ENCODE measurements at places on chromosomes 12 and 14.

DNA sequence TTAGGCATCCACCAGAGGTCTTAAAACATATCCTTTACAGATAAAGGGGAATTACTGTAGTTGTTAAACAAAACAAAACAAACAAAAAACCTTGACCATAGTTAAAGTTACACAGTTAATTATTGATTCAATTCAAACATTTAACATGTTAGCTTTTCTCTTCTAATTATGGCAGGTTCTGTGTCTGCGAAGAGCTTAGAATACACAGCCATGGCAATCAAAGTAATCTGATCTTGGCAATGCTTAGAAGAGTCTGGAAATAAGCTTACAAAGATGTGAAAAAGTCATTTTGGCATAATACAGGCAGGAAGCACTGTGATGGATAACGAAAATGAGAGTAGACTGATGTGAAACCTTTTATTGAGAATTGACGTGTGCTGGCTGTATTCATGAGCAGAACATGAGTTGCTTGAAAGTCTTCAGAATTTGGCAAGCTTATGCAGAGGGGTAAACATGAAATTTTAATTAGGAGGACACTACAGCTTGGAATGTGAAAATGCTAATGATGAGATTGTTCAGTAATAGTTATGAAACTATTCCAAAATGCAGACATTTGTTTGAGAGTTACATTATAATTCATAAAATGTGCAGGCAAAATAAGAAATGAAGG, 629.6 kb downstream of the FSCB start:
- DNase-seq, result no peak

DNA sequence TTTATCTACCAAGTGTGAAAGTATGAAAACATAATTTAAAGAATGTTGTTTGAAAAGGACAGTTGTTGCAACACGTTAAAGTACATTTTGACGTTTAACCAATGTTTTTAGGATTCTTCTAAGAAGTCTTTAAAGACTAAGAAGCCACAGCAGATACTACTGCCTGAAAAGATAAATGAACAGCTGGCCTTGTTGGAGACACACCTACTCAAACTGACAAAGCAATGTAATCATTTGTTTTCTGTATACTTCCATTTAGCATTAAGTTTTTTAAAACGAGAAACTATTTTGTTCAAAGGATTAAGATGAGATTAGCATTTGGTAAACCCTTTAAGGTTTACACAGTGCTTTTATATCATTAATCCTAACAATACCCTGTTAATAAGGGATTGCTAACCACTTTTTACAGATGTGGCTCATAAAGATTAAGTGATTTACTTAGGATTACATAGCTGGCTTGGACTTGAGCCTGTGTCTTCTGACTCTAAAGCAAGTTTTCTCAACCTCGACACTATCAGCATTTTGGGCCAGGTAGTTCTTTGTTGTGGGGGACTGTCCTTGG, 134.4 kb downstream of the CFAP54 start:
- no peak for DNase-seq

DNA sequence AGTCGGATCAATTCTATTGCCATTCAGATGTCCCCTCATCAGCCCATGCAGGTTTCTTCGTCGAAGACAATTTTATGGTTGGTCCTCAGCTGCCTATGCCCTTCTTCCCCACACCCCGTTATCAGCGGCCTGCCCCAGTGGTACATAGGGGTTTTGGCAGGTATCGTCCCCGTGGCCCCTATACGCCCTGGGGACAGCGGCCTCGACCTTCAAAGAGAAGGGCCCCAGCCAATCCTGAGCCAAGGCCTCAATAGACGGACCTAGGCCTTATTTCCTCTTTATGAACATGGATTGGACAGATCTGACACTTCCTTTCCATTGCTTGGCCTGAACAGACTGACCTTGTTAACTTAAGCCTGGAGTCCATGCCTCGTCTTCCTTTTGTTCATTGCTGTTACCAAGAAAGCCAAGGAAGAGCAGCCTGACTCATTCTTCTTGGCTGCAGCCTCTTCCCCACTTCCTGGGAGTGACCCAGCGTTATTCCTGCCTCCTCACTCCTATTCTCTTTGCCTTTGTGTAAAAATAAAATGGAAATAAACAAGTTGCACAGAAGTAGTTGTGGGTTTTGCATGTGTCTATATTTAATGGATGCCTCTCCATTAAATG, 156.5 kb upstream of the AMIGO2 start:
- peak; percentile 78 for DNase-seq

- DNase-seq, result peak; percentile 55
These were observed 618 bp downstream of the SEC23A start for GRCh38 chr14:39102265-39102968.

GRCh38 chr12:32997471-32997870, 100.9 kb upstream of the PKP2 start:
- DNase-seq, result no peak

DNA sequence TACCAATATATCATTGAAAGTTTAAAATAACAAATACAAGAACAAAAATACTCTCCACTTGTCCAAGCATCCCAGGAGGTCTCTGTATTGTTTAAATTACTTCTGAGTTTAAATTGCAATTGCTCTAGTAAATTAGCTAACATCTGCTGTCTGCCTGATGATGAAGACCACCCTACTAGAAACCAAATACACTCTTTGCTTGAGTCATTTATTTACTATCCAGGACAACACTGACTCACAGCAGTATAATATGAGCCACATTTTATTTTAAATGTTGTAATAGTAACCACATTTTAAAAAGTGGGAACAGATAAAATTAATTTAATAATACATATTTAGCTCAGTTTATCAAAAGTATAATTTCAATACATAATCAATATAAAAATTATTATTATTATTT, 62.9 kb upstream of the EEA1 start:
- DNase-seq, result peak; percentile 27

GRCh38 chr12:78146365-78146772, 315.7 kb downstream of the NAV3 start:
- DNase-seq, result peak; percentile 47

DNA sequence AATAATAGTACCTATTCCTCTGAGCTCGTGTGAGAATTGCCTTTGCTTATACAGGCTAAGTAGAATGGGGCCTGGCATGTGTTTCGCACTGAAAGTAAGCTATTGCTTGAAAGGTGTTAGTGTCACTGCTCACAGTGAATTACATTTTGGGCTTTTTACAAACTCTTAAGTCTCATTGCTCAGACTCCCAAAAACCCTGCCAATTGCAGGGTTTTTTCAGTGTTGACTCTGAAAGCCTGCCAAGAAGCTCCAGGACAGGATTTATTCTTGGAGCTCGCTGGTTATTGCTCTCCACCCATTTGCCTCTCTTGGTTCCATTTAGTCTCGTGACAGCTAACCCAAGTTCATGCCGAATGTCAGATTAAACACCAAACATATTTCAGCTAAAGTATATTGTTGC, 39.8 kb downstream of the NOPCHAP1 start:
- DNase-seq, result peak; percentile 66

- DNase-seq, result no peak
These were observed 138.1 kb upstream of the PLXNC1 start for GRCh38 chr12:94010307-94010706.

DNA sequence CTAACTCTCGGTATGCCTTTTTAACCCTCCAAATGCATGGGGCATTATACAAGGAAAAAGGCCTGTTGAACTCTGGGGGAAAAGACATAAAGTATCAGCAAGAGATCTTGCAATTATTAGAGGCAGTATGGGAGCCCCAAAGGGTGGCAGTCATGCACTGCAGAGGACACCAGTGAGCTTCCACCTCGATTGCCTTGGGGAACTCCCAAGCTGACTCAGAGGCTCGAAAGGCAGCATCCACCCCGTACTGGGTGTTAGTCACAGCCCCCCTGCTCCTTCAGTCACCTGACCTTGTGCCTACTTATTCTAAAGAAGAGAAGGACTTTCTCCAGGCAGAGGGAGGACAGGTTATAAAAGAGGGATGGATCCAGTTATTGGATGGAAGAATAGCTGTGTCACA, 781.4 kb upstream of the TMEM132C start:
- DNase-seq, result peak; percentile 90

DNA sequence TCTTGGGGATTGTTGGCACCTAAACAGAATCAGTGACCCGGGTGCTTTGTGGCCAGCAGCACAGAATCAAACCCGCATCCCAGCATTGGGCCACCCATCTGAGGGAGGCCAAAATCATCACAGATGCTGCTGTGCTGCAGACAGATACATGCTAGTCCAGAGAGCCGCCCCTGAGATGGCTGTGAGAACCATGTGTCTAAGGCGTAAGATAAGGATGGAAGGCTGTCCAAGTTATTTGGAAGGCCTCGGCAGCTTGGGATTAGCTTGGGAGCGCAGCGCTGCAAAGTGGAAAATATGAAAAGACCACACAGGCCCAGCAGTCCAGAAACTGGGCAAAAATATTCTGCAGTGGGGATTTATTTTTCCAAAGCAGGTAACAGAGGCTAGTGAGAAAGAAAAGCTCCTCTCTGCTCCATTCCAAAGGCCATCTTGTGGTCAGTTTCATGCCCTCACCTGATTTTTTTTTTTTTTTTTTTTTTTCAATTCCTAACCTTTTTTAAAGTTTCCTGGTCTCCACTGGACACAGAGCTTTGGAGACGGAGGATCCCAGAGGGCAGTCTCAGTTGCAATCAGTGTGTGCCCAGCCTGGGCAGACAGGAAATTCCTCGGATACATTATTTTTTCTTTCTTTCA, 178.9 kb upstream of the BCL2L14 start:
- DNase-seq, result no peak

GRCh38 chr12:129826273-129826672, 77.6 kb downstream of the TMEM132D start:
- no peak for DNase-seq

DNA sequence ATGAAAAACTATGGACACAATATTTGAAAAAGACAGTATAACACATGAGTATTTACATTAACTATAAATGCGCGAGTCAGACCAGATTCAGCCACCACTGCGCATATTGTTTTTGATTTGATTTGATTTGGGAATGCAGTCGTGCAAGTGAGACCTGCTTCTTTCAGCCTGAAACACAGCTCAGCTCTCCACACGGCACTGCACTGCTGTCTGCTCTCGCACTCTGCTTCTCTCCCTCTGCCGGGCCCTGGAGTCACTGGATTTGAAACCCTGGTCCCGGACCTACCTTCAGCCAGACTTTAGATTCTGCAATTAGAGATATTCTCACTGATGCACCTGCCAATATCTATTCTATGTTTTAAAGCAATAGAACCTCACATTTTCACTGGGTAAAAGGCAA, 143.9 kb upstream of the TMEM132C start:
- DNase-seq, result no peak

DNA sequence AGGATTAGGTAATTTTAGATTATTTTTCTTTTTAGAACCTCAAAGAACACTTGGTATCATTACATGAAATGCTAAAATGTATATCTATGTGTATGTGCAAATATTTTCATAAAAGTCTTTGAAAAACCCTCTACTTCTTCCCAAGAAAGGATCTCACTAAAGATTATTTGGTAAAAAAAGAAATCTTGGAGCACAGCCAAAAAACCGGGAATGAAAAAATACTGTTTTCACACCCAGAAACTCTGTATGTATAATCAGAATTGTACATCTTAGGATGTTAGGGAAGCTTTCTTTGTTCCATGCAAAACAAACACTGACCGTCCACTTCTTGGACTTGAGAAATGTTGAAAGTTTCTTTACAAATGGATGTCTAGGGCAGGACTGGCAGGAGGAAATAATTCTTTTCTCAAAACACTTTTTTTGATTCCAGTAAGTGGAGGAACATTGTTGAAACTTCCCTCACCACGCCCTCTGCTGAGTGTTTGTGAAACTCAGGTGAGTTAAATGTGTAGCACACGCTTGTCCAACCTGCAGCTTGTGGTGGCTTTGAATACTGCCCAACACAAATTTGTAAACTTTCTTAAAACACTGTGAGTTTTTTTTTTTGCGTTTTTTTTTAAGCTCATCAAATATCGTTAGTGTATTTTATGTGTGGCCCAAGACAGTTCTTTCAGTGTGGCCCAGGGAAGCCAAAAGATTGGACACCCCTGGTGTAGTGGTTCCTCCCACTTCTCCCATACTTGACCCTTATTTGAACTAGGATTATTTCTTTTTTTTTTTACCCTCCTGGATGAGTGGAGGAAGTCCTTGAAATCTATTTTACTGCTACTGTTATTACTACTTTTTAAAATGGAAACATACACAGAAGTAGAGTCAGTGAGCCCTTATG, 26.6 kb downstream of the FBXO34 start:
- no peak for DNase-seq

GRCh38 chr14:86761611-86762010, 1231.4 kb downstream of the GALC start:
- DNase-seq, result no peak

DNA sequence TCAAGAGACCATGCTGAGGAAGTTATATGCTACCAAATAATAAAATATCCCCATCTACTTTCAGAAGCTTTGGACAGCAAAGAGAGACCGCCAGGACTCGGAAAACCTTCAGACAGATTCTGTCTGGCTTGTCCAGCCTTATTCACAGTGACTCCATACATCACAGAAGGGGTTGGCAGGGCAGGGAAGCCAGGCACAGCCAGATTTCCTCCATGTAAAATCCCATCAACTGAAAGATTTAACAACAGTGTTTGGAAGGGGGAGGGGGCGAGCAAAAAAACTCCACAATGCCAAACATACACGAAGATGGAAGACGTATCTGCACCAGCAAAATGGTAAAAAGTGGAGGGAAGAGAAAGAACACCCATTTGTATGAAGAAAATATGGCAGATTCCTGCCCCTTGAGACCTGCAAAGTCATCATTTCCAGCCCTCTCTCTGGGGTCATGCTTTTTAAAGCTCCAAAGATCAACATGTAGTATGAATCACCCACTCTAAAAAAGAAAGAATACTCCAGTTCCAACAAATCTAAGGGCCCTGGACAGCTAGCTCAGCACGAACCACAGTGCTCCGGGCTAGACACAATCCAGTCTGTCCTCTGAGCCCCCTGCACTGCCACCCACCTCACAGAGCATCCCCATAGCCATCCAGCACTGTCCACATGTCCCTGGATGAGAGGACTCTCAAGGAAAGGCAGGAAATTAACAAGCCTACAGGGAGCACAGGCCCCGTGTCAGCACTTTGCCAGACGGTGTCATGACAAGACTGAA, 116.4 kb downstream of the DICER1 start:
- peak; percentile 25 for DNase-seq

- peak; percentile 7 for DNase-seq
These were observed 350.4 kb downstream of the BMP4 start for GRCh38 chr14:53606203-53606602.
